ENCODE measurements at places on chromosomes 1 and 21.

GRCh38 chr21:25421321-25422028 is 185.8 kb downstream of the MRPL39 start:
- peak; percentile 24 for DNase-seq

- no peak for DNase-seq
Measured at GRCh38 chr1:61620536-61620935, 104.4 kb downstream of the TM2D1 start.

GRCh38 chr1:68232289-68233148 is at the start of gene WLS:
TSS of gene WLS (minus strand) at chr1:68232523. CDS start at chr1:68232299, 224 bp downstream.
- peak; percentile 52 for DNase-seq

DNA sequence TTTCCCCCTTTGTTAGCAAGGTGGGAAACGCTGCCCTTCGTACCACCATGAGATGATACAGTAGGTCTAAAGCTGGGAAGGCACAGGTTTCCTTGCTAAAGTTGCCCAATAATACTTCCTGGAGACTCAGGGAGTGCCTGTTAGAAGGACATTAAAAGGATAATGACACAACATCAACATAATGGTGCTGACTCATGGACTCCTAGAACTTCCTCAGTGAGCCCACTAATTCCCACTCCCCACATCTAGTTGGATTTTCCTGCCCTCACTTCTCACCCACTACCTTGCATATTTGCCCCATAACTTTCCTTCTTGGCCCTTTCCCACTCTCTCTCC is 17.5 kb downstream of the CFAP45 start:
- peak; percentile 21 for DNase-seq

GRCh38 chr1:111856411-111857185 is 100.9 kb downstream of the DDX20 start:
- DNase-seq: no peak
